ENCODE measurements at places on chromosomes 6 and 20.

DNA sequence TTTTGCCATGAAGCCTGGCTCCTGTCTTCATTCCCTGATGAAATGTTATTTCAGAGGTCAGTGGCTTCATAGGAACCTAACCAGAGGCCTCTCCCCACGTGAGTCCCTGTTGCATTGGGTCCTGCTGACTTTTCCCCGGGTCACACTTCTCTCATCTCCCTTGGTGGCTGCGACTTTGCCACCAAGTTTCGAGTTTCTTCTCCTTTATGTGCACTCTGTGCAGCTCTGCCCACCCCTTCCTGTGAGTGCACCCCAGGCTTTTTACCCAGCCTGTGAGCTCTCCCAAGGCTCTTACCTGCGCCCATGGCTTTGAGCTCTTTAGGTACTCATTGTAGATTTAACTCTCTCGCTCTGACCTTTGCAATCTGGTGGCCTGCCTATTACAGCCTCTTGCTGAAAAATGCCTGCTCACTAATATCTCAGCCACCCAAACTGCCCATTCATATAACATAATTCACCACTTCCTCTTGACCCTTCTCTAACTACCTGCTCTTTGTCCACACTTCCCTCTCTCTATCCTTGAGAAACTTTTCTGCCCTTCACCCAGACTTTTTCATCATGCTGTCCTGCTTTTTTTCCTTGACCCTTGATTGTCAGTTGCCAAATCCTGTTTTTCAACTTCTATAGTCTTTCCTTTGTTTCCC is 105.9 kb downstream of the SASH1 start:
- DNase-seq, result no peak

DNA sequence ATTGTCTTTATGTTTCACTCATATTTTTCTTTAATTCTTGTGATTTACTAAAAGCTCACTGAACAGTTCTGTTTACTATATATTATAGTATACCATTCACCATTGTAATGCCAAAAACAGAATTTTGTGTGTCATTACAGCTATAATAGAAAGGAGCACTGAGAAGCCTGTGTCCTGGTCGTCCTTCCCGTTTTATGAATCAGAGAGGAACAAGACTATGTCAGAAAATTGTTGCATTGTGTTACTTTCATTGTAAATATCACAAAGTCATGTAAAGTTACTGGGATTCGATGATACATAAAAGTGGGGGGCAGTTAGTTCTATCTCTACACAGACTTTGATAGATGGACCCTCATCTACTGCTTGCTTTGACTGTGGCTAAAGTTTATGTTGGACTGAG is 145.1 kb downstream of the QKI start:
- no peak for DNase-seq

- DNase-seq, result no peak
Measured at GRCh38 chr6:5142915-5143314, 57.8 kb downstream of the PPP1R3G start.

GRCh38 chr6:62980724-62981123 is 230.5 kb upstream of the FKBP1C start:
- DNase-seq, result no peak

DNA sequence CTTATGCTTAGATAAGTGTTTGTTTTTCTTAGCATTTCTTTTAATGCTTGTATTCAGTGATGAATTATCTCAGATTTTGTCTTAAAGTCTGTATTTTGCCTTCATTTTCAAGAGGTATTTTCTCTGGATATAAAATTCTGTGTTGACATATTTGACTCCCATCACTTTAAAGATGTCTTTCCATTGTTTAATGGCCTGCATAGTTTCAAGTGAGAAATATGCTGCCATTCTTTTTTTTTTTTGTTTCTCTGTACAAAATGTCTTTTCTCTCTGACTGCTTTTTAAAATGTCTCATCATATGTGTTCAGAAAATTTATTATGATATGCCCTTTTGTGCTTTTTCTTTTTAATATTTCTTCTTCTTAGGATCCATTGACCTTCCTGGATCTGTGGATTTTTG is 578.0 kb upstream of the NOX3 start:
- DNase-seq, result no peak

DNA sequence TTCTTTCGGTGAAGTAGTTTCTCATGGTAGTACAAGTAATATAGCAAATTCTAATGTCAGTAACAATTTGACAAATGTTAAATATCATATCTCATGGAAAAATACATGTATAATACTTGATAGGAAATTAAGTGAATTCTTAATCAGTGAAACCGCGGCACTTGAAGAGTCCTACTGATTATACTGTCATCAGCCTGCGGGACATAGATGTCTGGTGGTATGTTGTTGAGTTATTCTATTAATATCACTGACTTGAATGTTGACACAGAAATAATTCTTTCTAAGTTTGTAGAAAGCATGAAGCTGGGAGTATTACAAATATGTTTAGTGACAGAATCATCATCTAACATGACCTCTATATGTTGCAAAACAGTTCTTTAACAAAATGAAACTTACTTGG is 479.8 kb upstream of the IMPG1 start:
- DNase-seq, result no peak

GRCh38 chr6:166382500-166382932 is 224 bp downstream of the MPC1 start:
- no peak for DNase-seq

DNA sequence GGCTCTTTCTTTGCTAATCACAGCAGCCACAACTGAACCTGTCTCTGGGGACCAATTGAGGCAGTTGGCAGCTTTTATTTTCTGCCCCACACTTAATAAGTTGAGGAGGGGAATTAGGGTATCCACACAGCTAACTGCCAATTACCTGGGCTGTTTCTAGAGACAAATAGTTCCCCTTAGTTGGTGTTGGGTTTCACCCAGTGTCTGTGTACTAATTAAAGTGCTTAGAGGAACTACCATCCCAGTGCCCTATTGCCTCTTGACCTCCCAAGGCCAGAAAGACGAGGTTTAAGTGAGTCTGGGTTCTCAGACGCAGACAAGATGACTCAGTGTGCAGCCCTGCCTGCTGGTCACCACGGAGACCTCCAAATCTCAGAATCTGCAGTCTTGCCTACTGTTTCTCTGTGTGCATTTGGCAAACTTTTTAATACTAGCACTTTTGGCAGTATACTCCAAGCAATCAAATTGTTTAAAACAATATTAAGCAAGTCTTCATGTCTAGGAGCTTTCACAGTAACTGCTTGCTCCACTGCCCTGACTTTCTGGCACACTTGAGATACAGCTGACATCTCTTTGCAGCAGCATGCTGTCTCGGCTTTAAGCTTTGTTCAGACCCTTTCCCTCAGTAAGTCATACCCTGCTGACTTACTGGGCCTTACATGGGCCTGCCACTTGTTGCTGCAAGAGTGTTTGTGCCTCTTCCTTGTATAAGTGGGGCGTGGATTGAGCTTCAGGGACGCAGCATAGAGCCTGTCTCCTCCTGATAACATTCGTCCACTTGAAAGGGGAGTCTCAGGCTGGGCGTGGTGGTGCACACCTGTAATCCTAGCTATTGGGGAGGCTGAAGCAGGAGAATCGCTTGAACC is 31.9 kb downstream of the STK35 start:
- no peak for DNase-seq

- DNase-seq, result no peak
Measured at GRCh38 chr6:108897371-108897770, 49.1 kb downstream of the ARMC2 start.

DNA sequence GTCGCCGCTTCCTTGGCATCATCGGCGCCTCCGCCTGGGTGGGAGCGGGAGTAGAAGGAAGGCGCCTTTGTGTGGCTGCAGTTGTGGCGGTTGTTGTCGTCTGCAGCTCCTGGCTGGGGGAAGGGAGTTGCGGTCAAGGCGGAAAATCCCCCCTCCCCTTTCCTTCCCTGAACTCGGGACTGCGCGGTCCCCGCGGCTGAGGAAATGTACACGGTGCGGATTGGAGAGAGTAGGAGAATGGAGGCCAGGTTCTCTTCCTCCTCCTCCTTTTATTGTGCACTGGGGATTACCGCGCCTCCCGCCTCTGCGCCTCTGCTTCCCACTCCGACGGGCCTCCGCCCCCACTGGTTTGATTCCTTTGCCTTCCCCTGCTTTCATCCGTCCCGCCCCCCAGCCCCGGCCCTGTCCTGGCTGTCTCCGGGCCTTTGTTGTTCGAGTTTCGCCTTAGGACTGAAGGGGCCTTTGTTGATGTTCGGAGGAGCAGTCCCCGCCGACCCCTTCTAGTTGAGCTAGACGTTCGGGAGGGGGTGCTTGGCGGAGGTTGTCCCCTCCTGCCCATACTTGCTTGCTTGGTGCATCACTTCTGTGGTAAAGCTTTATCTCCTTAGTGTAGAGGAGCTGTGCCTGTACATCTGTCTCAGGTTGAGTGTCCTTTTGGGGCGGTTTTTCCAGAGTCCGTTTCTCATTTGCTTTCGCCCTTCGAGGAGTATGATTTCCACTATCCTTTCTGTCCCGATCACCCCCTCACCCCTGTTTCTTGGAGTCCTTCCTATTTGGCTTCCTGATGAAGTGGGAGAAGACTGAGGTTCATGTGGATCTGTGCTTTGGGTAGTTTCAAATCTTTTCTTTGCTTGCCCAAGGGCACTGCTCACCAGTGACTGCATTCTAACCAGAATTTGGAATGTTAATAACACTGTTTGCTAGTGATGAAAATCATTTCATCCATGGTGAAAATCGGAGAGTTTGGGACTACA is 764 bp downstream of the ZNF292 start:
- DNase-seq, result peak; percentile 79

DNA sequence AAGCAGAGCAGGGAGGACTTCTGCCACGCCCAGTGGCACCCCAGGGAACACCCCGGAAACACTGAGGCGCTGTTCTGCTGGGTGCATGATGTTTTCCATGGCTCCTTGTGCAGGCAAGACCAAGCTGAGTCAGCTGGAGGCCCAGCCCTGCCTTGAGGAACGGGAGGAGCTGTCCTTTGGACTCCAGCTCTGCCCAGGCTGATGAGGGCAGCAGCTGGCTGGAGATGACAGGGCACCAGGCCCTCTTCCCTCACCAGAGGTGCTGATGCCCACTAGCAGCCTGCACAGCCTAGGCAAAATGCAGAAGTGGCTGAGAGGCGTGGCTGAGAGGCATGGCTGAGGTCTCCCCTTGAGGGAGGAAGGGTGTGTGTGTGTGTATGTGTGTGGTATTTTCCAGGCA is 2.4 kb downstream of the C6orf132 start:
- no peak for DNase-seq

DNA sequence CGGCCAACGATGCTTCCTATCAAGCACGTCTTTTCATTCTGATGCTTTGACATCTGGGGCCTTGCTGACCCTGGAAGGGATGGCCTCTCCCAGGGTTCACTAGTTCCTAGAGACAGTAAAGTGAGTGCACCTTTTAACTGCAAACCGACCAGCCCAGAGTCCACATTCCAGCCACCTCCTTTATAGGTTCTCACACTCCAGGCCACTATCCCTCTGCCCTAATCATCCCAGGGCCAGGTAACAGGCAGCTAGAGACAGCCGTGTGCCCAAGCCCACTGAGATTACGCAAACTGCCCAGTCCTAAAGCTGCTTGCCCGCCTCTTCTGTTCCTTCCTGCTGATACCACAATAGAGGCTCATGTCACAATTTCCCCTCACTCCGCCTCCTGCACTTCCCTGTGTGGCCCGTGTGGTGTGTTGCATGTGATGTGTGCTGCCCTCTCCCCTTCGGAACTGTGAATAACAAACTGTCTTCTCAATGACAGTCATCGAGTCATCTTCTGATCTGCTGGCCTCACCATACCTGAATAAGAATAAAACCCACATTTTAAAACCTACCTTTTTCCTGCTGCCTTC is 123.7 kb upstream of the EXOC2 start:
- DNase-seq, result no peak

DNA sequence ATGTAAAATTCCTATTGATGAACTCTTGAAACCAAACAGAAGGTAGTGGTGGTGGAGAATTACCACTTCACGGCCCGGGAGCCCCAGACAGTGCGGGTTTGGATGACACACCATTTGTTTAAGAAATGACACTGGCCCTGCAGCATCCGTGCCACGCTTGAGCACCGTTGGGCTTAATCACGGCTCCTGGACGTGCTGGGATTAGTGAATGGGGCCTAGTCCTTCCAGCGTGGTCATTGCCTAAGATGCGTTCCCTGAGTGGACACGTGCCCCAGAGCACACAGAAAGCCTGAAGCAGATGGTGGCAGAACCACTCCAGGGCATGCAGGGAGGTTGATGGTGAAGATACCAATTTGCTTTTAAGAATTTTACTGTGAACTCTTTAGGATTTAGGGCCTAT is 14.5 kb downstream of the STX16 start:
- DNase-seq, result no peak

- no peak for DNase-seq
Measured at GRCh38 chr6:34484899-34485298, 19.0 kb downstream of the PACSIN1 start.

DNA sequence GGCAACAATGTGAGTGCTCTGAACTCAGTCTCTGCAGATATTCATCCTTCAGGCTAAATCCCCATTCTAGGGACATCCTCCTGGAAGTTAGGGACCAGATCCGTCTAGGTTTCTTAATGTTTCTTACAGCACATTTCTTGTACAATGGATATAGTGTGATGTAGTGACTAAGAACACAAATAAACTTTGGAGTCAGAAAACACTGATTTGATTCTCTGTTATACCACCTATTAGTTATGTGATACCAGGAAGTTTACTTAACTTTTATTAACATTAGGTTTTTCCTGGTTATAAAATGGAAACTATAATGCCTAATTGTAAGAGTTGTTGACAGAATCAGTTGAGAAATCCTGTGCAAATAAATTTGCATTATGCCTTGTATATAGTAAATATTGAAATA is 57.6 kb upstream of the KCNQ5 start:
- DNase-seq, result no peak

- no peak for DNase-seq
Measured at GRCh38 chr6:55433446-55434130, 106.3 kb downstream of the GFRAL start.

GRCh38 chr20:10430000-10430466 is 4.0 kb downstream of the MKKS start:
- no peak for DNase-seq

- no peak for DNase-seq
Measured at GRCh38 chr6:128230267-128230989, 290.0 kb downstream of the PTPRK start.

DNA sequence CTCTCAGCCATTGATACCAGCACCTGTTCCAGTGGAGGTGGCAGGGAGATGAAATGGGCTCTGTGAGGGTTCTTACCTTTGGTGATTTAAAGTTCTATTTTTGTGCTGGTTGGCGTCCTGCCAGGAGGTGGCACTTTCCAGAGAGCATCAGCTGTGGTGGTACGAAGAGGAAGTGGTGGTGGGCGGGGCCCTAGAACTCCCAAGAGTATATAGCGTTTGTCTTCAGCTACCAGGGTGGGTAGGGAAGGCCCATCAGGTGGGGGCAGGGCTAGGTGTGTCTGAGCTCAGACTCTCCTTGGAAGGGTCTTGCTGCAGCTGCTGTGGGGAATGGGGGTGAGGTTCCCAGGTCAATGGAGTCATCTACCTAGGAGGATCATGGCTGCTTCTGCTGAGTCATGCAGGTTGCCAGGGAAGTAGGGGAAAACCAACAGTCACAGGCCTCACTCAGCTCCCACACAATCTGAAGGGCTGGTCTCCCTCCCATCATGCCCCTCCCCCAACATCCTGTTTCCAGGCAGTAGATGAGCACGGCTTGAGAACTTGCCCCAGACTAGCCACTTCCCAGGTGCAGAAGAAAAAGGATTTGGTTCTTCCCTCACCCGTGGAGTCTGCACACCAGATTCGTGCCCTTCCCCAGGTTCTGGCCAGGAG is 46.6 kb downstream of the MOXD1 start:
- DNase-seq, result no peak

Data from left forelimb (tissue), 1 donor.